Right renal cortex interstitium (tissue), 3 donors: ENCODE measurements at places on chromosomes 4 and X.

GRCh38 chrX:153411255-153411987, at the start of gene ZFP92:
TSS of gene ZFP92 (plus strand) at chrX:153411472. CDS start at chrX:153418323, 6,851 bp downstream.
- no peak for DNase-seq

DNA sequence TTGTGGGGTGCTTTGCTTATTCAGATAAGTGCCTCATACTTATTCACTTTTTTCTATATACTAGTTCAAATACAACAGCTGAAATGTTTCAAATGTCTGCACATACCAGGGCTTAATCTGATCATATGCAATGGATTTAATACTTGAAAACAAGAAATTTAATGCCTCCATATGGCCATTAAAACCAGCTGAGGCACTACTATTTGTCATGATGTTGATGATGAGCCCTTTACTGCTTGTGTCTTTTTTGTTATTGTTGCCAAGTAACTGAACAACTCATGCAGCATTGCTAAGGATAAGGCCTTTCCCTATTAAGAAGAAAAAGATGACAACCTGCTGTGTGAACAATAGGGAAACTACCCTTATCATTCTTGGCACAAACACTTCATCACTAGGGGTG, 52.5 kb downstream of the MAGEB10 start:
- DNase-seq, result no peak

- no peak for DNase-seq
Measured at GRCh38 chr4:146333187-146333894, 119.0 kb downstream of the REELD1 start.

- no peak for DNase-seq
Measured at GRCh38 chr4:76504613-76505465, 69.8 kb downstream of the SHROOM3 start.

- no peak for DNase-seq
Measured at GRCh38 chr4:34723605-34724004, 1520.7 kb downstream of the ARAP2 start.

- no peak for DNase-seq
Measured at GRCh38 chr4:82630079-82630478, 68.3 kb upstream of the TMEM150C start.

- DNase-seq, result no peak
Measured at GRCh38 chr4:1512051-1512737, 106.0 kb upstream of the NKX1-1 start.

DNA sequence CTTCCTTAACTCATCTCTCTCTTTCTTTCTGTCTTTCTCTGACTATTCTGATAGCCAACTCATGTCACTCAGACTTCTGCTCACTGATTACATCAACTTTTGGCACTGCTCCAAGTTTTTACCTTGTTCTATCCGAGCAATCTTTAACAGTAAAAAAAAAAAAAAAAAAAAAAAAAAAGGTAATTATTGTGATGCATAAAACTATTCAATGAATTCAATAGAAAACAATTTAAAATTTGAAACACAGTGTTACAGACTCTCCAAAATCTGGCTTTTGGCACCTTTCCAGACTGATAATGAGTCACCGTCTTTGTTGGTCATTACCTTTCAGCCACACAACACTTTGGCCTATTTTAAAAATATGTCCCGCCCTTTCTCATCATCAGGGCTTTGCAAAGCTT, 229.5 kb downstream of the GALNTL6 start:
- no peak for DNase-seq

- DNase-seq, result no peak
Measured at GRCh38 chr4:68476191-68476590, 28.9 kb downstream of the TMPRSS11E start.

- no peak for DNase-seq
Measured at GRCh38 chr4:3124070-3124767, 49.7 kb downstream of the HTT start.
